ENCODE measurements at places on chromosomes 4 and X.

- peak; percentile 76 for DNase-seq
Measured at GRCh38 chrX:124406294-124407014, 60.1 kb downstream of the SH2D1A start.

DNA sequence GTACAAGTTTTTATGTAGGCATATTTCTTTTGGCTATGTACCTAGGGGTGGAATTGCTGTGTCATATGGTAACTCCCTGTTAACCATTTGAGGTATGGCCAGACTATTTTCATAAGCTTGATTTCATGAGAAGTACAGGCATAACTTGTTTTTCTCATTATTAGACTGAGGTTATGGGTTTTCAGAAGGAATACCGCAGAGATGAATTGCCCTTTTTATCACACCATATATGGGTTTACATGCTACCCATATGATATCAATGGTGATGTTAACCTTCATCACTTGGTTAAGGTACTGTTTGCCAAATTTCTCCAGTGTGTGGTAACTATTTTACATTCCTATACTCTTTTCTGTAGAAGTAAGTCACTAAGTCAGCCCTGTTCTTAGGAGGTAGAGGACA lies 23.5 kb downstream of the RAB40A start:
- no peak for DNase-seq

DNA sequence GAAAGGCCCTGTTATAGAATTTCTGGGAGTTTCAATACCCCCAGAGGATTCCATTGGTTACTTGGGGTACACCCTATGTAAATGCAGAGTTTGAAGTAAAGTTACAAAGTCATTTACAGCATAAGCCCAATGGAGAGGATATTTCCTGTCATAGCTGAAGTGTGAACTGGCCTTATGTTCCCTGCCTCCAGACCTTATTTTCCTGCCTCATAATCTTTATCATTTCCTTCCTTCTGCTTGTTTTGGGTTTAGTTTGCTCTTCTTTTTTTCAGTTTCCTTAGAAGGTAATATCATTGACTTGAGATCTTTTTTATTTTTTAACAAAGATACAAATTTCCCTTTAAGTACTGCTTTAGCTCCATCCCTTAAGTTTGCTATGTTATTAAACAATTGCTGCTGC lies 85.4 kb downstream of the PPEF1 start:
- no peak for DNase-seq

- no peak for DNase-seq
Measured at GRCh38 chr4:96525898-96526297, 686.0 kb downstream of the PDHA2 start.

- DNase-seq, result no peak
Measured at GRCh38 chrX:19725641-19726040, 161.8 kb downstream of the SH3KBP1 start.

DNA sequence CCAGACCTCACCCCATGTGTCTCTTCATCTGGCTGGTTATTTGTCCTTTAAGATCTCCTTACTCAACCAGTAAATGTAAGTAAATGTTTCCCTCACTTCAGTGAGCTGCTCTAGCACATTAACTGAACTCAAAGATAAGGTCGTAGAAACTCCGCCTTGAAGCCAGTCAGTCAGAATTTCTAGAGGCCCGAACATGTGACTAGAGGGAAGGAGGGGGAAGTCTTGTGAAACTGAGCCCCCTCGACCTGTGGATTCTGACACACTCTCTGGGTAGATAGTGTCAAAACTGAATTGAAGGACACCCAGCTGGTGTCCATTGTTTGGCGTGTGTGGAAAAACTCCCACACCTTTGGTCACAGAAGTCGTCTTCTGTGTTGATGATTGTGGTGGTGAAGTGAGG lies 933.9 kb downstream of the ADGRL3 start:
- DNase-seq, result no peak

DNA sequence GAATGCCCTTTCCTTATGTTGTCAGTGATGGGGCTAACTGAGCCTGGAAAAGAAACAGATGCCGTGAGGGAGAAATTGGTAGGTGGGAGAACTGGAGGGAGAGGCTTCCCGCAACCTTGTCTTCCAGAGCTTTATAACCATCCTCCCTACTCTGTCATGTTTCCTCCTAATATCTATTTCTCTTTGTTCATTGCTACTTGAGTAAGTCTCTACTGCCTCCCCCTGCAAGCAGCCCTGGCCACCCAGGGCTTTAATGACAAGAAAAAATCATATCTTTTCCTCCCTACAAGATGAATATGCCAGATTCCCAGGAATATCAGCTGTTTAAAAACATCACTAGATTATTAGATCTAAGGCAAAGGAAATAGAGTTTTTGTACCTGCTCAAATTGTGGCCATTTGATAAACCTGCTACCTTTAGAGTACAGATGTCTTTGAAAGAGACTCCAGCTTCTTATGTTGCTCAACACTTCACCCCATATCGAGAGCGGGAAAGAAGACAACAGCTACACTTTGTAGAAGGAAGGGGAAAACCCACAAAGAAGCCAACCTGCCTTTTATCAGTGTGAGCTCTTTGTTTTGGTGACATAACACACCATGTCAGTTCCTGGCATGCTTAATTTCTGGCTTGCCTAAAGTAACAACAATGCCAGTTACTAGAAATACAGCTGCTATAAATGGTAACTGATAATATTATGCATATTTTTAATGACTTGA lies 186.6 kb upstream of the LEF1 start:
- DNase-seq, result no peak

- DNase-seq, result no peak
Measured at GRCh38 chr4:8771258-8771590, 100.4 kb downstream of the HMX1 start.

DNA sequence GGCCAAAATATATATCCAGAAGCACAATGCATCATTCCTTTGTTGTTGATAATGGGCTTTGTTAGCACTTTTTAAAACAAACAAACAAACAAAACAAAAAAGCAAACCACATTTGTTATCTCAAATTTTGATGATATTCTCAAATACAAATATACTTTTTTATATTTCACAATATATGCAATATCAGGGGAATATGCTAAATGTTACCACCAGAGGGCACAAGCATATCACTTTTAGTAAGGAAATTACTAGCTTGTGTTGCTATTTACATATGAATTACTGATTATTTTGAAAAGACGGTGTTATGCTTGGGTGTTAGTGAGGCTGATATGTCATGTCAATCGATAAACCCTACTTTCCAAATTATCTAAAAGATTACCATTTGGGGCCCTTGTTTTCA lies 29.1 kb downstream of the RIPPLY1 start:
- no peak for DNase-seq

GRCh38 chr4:2886622-2887021 lies 43.0 kb downstream of the ADD1 start:
- no peak for DNase-seq

- DNase-seq, result peak; percentile 34
Measured at GRCh38 chr4:98474408-98474844, 184.0 kb downstream of the TSPAN5 start.

DNA sequence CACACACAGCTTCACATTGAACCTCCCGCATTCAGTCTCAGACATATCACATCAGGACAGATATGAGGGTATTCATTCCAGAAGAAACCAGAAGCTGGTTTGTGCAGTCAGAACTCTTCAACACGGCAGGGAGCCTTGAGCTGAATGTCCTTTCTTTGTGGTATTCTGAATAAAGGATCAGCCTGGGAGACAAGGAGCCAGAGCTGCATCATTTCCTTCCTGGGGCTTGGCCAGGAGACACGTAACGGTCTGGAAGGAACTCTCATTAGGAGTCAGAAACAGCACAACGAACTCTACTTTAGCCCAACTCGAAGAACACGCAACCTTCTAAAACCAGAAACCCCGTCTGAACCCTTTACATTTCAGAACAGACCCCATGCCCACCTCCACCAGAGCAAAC lies 46.4 kb downstream of the KDR start:
- DNase-seq, result no peak

DNA sequence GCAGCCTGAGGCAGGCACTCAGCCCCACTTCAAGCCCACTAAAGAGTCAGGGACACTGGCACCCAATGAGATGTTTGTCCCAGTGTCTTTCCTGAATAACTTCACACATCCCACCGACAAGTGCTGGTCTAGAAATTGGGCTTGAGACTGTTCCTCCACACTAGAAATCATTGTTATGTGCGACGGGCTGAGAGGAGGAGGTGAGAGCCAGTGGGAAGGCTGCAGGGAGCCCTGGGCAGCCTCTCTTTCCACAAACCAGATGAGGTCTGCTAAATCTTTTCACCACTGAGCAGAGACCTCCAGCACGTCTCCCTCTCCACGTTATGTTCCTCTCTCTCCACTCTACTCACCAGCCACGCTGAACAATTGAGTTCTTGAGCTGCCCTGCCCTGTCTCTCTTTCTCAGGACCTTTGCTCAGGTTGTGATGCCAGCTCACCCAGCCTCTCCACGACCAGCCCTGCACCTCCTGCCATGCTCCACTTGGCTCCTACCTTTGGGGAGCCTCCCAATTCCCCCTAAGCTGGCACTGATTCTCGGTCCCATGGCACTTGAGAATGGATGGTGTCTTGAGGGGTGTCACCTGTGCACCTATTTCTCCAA lies 8.4 kb downstream of the SCD5 start:
- DNase-seq, result no peak

GRCh38 chr4:16991450-16991849 lies 93.0 kb upstream of the LDB2 start:
- no peak for DNase-seq

DNA sequence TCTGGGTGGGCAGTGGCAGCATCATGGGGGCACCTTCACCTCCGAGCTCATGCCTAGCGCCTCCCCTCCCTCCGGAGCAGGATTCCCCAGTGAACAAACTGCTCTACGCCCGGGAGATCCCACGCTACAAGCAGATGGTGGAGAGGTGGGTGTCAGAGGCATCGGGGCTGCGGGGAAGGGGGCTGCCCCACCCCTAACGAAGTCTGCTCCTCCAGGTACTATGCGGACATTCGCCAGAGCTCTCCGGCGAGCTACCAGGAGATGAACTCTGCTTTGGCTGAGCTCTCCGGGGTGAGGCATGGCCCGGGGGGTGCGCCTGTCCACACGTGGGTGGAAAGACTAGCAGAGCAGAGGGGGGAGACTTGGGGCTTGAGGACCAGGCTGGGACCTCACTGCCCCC lies 2.7 kb upstream of the SRPK3 start:
- no peak for DNase-seq

DNA sequence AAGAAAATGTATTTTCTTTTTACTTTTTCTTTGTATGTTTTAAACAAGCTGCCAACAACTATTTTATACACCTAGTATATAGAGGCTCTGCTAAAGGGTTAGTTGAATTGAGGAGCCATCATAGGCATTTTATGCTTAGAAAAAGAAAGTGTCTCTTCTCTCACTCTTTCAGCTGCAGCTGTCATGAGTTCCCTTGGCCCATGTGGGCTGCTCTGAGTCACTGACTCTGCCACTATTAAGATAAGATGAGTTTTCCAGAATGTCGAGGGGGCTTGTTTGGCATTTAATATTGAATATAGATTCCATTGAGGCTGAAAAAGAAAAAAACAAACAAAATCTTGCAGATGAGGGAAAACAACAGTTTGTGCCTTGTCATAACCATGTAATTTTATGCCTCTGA lies 126.0 kb upstream of the PAQR3 start:
- DNase-seq, result no peak

- DNase-seq, result no peak
Measured at GRCh38 chr4:169307576-169307975, 36.8 kb upstream of the SH3RF1 start.

- DNase-seq, result no peak
Measured at GRCh38 chrX:69192603-69193002, 27.4 kb upstream of the PJA1 start.

GRCh38 chr4:43525646-43526045 lies 633.1 kb downstream of the GRXCR1 start:
- no peak for DNase-seq

DNA sequence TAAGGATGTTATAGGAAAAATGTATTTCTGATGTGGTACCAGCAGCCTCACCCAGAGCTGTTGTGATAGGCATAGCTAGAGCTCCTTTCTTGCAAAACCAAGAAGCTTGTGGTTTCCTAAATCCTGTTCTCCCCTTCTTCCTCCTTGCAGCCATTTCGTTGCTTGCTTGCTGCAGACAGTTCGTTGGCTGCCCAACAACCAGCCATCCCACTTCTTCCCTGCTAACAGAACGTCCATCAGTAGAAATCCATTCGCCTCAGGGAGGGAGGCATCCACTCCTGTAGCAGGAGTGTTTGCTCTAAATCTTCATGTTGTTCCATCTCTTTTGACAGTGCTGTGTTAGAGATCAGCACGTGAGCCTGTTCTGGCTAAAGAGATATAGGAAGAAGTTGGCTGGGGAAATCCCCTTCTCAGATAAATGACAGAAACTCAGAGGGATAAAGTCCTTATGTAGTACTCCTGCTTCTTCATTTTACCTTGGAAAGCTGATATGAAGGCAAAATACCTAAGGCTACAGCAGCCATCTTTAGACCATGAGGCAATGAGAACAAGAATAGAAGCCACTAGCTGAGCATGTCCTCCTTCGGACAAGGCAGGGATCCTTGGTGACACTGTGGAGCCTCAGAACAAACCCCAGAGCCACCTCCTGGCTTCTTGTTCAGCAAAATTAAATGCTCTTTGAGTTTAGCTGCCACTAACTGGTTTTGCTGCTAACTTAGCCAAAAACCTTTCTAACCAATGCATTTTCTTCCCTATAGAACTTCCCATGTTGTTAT lies 68.4 kb upstream of the RELL1 start:
- DNase-seq, result no peak

DNA sequence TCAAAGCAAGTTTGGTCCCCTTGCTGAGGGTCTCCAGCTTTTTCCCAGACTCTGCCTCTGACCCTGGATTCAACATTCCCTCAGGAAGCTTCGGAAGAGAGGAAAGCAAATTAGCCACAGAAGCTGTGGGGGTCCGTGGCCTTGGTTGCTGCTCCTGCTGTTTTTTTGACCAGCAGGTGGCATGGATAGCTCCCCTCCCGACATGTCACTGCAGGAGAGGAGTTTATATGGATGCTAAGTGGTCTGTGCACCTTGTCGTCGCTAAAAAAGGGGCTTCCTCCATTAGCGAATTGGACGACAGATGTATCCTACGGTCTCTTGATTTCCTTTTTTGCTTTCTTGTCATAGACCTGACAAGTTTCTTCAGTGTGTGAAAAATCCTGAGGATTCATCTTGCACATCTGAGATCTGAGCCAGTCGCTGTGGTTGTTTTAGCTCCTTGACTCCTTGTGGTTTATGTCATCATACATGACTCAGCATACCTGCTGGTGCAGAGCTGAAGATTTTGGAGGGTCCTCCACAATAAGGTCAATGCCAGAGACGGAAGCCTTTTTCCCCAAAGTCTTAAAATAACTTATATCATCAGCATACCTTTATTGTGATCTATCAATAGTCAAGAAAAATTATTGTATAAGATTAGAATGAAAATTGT lies 70.2 kb downstream of the CD38 start:
- DNase-seq, result no peak

DNA sequence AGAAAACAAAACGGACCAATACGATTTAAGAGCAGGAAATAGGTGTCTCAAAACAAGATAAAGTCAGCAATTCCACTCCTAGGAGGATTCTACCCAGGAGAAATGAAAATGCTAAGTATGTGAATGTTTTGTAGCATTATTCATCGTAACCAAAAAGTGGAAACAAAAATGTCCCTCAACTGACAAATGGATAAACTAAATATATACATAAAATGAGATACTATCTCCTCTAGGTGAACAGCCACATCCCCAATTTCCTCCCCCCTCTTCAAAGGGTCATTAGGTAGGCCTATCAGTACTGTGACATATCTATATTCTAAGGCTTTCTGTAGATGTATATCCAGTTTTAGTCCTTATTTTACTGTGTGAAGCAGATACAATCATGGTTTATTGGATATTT lies 18.0 kb downstream of the DDX3X start:
- DNase-seq, result no peak

GRCh38 chr4:109298279-109299010 lies 4.0 kb downstream of the COL25A1 start:
- DNase-seq, result no peak

Data from stimulated activated CD4-positive, alpha-beta T cell treated with anti-CD3 and anti-CD28 coated beads, Interleukin-1b, Interleukin-23, amount 100 ng/mL, for 48 hours (primary cell).